ENCODE measurements at places on chromosomes 4 and X.

- no peak for DNase-seq
Observed at GRCh38 chr4:92477298-92477697, 173.5 kb downstream of the GRID2 start.

- DNase-seq = no peak
Observed at GRCh38 chr4:48781968-48782367, 1.9 kb upstream of the FRYL start.

- no peak for DNase-seq
Observed at GRCh38 chrX:44889824-44890223, 16.8 kb downstream of the KDM6A start.

DNA sequence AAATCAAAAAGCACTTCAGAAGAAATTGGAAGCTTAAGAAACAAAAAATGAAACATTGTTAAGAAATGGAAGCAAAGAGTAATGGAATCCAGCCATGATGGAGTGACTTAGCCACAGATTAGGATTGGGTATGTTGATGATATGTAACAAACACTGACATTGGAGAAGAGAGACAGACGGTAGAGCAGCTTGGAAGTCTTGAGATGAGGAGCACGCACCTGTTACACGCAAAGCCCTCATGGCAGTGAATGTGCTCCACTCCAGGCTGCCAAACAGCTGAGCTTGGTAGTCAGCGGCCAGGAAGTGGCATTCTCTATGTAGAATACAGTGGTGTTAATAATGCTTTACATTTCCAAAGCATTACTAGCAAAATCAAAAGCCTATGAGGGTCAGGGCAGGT, 56.9 kb upstream of the GPRIN3 start:
- DNase-seq = no peak

GRCh38 chrX:13691841-13692371, 3.0 kb downstream of the RAB9A start:
- DNase-seq = no peak

DNA sequence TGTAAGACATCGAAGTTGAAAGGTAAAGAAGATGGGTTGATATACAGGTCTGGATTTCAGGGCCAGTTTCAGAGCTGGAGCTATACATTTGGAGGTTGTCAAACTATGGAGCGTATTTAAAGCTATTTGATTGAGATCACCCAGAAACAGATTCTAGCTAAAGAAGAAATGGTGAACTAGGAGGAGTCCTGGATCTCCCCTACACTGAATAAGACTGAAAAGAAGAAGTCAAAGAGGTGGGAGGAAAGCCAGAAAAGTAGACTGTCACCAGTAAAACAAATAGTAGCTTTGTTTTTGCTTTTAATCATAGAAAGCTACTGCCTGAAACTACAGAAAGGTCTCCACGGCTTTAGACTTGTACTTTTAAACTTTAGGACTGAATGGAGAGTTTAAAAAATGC, 5.0 kb upstream of the NDP start:
- no peak for DNase-seq

DNA sequence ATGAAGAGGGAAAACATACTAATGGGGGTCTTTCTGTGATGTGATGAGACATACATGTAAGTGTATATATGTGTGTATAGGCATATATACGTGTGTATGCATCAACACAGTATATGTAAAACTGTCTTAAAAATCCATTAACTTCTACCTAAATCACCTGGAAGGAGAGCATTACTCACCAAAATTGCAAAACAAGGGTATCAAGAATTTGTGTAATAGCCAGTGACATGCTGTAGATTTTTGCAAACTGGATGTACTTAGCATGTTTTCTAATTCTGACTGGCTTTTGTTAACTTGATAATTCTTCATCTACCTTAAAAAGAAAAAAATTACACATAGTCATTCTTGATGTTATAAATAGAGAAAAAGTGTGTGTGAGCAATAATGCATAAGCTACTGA, 104.7 kb downstream of the PRRG1 start:
- no peak for DNase-seq

DNA sequence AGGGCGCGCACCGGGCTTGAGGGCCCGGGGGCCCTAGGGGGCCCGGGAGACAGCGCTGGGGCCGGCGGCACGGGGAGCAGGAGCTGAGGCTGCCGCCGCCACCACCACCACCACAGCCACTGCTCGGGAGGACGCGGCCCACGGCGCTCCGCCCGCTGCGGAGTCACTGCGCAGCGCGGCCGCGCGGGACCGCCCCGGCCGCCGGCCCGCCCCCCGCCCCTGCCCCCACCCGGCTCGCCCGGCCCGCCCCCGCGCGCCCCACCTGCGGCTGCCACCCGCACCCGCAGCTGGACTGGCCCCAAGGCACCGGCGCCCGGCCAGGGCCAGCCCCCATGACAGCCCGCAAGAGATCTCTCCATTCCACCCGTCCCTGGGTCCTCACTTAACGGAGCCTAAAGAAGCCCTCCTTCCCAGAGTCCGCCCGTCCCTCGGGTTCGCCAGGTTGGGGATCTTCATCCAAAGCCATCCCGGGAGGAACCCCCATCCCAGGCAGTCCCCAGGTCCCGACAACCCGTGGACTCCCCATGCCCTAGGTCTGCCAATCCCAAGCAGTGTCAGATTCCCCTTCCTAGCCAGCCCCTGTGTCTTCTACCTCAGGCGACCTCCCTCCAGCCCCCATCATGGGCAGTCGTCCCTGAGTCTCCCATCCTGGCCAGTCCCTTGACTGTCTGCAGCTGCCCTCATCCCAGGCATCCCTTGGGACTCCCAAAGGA, 40.0 kb upstream of the IQSEC2 start:
- no peak for DNase-seq

DNA sequence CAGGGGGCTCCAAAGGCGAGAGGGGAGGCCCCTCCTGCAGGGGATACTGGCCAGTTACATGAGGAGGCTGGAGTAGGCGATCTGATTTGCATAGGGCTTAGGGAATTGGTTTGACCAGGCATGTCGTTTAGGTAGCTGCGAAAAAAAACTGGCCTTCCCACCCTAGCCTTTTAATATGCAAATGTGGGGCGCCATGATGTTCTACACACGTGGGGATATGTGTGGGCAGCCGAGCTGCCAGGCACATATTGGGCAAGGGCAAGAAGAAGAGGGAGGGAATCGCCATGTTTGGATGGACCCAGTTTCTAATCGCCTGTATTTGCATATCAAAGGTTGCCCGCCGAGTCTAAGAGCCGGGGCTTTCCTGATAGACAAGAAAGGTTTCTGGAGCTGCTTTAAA, 121.3 kb downstream of the PRKX start:
- peak; percentile 84 for DNase-seq

- DNase-seq = no peak
Observed at GRCh38 chr4:41568363-41568762, 30.4 kb downstream of the LIMCH1 start.

DNA sequence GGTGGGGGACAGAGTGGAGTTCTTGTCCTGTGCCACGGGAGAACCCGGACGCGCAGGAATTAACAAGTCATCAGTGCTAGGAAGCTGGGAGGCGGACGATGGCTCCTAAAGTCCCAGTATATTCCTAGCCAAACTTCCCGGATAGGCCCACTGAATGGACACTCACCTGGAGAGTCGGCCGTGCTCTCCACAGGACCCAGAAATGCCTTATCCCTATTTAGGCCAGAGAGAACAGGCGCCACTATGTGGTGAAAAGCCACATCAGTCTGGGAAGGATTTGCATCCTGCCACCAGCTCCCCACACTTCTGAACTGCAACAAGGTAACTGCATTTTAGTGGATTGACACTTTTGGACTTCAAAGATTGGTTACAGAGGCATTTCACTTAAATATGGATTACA, 1.1 kb downstream of the CFAP299 start:
- peak; percentile 6 for DNase-seq

GRCh38 chr4:31592293-31592692, 872.1 kb downstream of the PCDH7 start:
- no peak for DNase-seq

DNA sequence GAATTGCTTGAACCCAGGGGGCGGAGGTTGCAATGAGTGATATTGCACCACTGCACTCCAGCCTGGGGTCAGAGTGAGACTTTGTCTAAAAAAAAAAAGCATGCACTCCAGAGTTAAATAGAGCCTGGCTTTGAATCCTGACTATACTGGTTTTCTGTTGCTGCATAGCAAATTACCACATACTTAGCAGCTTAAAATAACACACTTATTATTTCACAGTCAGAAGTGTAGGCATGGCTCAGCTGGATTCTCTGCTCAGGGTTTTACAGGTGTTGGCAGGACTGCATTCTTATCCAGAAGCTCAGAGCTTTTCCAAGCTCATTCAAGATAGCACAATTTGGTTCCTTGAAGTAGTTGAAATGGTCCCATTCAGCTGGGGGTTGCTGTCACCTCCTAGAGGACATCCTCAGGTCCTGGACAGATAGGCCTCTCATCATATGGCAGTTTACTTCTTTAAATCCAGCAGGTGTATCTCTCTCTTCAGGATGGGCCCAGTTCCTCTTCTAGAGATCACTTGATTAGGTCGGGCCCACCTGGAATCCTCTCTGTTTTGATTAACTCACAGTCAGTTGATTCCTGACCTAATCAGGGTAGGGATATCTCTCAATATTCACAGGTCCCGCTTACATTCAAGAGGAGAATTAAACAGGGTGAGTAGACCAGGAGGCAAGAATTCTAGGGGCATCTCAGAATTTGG, 26.8 kb downstream of the DOCK11 start:
- DNase-seq = no peak

- no peak for DNase-seq
Observed at GRCh38 chr4:151439320-151439719, 30.3 kb downstream of the FHIP1A start.

GRCh38 chr4:102338405-102338804, 6.9 kb downstream of the SLC39A8 start:
- no peak for DNase-seq

DNA sequence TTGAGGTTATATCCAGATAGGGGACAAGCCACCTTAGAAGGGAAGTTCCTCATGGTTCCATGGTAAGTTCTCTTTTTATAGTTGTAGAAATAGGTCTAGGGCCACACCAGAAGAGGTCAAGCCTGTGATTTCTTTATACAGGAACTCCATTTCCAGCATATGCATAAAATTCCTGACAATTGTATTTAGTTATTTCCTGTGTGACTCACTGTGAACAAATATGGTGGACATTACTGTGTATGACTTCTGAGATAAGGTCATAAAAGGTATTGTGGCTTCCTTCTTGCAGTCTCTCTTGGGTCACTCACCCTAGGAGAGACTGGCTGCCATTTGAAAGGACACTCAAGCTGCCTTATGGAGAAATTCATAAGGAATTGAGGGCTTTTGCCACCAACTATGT, 2.2 kb upstream of the C4orf36 start:
- no peak for DNase-seq

- no peak for DNase-seq
Observed at GRCh38 chr4:98565681-98566301, 92.6 kb downstream of the TSPAN5 start.

DNA sequence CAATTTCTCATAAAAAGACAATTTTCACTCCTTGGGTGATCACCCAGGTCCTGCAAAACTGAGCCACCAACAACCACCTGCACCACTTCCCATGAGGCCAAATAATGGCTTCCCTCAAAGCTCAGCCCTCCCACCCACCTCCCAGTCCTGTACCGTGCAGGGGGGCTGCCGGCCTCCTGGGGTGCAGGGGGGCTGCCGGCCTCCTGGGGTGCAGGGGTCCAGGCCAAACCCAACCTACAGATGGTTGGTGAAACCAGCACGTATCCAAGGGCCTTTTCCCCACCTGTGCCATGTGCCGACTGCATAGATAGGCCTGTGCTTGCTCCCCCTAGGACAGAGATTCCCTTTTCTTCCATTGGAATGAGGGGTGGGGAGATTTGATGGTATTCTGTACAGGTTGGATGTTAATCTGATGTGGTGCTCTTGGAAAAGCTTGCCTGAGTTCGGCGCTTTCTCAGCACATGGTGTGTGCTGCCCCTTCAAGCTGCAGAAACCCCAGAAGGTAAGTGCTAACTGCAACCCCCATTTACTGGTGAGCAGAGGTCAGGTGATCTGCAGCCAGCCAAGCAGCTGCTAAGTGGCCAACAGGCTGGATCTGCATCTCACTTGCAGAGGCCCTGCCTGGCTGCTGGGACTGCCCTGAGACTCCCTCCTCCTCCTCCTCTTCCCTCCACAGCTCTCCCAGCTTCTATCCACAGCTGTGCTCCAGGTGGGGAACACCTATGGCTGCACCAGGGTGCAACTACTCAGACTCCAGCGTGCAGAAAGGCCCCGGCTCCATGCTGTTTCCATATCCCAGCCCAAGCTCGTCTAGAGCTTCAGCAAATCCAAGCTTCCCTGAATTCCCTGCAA, 38.8 kb downstream of the FRG1 start:
- DNase-seq = no peak

DNA sequence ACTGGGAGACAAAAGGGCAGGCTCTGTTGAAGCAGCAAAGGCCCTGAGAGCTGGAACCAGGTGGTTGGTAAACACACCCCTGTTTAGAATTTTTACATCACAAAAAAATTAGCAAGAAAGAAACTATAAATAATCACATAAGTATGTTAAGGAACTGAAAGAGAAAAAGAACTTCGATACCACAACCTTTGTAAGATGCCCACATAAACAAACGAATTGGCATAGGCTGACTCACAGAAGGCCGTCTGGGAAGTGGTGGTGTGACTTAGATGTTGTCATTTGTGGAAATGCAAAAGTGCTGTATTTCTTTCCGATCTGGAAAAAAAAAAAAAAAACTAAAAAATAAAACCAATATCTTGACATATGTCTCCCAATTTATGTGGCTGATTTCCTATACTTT, 235.1 kb downstream of the USP46 start:
- DNase-seq = no peak

GRCh38 chr4:53527326-53527725, 64.0 kb downstream of the LNX1 start:
- DNase-seq = no peak

GRCh38 chr4:146763560-146763959, 124.9 kb downstream of the POU4F2 start:
- no peak for DNase-seq

- DNase-seq = no peak
Observed at GRCh38 chrX:119389871-119390501, 9.2 kb upstream of the SLC25A43 start.

GRCh38 chrX:50865311-50865710, 45.2 kb upstream of the BMP15 start:
- no peak for DNase-seq

DNA sequence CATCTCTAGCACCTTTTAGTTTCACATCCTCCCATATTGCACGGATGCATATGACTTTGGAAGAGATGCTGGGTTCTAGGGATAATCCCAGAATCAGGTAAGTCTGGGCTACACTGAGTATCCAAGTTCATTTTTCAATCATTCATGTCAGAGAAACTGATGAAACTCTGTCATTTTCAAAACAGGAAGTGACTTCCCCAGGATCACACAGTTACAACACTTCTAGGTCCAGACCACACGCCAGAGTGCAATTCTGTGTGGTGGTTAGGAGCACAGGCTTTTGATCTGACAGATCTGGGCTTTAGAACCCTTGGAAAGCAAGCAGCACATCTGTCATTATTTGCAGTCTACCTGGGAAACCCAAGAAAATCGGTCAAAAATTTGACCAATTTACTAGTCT, 52.1 kb upstream of the CDKN2AIP start:
- no peak for DNase-seq

GRCh38 chr4:184148738-184149637, 68.7 kb downstream of the ENPP6 start:
- DNase-seq = no peak

Measured in NCI-H526 (cell line).